Activated CD4-positive, CD25-positive, alpha-beta regulatory T cell (primary cell): ENCODE measurements at places on chromosomes 2 and 18.

DNA sequence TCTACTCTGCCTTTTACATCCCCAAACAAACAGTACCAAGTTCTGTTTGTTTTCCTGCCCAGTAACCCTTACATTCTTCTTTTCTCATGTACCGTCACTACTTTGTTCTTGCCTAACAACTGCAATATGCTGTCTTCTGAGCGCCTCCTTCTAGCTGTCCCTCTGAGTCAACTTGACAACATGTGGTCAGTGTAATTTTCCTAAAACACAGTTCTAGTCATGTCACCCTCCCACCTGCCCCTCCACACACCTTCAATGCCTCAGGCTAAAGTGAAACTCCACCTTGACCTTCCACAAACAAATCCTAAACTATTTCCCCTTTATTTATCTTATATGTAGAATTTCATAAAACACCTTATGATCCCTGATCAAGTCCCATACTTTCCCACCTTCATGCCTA, 124.6 kb upstream of the CD302 start:
- no peak for DNase-seq

- no peak for DNase-seq
Observed at GRCh38 chr18:45161850-45162249, 453.4 kb upstream of the SLC14A2 start.

GRCh38 chr2:17864676-17865075, 13.8 kb upstream of the KCNS3 start:
- no peak for DNase-seq

GRCh38 chr2:74406035-74406434, 15.4 kb downstream of the C2orf81 start:
- no peak for DNase-seq

- DNase-seq: no peak
Observed at GRCh38 chr18:12041561-12041960, 52.1 kb upstream of the ANKRD62 start.

DNA sequence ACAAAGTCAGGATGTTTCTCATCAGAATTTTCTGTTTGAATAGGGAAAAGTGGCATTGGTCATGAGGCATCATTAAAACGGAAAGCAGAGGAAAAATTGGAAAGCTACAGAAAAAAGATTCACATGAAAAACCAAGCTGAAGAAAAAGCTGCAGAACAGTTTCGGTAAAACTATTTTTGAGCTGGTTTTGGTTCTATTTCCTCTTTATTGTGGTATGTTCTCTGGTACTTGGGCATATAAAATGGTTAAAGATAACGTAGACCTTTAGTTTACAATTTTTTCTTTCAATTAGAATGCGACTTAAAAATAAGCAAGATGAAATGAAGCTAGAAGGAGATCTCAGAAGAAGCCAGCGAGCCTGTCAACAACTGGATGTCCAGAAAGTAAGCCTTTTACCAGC, 7.6 kb downstream of the GPATCH11 start:
- DNase-seq: no peak

- DNase-seq: no peak
Observed at GRCh38 chr2:47016172-47016913, 100.7 kb upstream of the MCFD2 start.

DNA sequence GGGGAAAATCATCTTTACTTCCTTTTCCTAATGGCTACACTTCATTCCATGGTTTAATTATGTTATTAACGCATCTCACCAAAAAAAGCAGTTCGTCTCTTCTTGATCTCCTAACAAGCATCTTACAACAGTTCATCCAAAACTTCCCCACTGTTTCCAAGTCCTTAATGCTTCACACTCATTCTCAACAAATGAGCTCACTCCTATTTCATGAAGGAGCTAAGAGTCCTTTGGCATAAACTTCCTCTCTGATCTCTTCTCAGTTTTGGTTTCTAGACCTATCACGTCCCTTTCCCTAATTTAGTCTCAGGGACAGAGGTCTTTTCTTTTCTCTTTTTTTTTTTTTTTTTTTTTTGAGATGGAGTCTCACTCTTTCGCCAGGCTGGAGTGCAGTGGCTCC, 205.9 kb upstream of the SLC39A10 start:
- DNase-seq: no peak

- no peak for DNase-seq
Observed at GRCh38 chr2:60364491-60364890, 189.0 kb downstream of the BCL11A start.

DNA sequence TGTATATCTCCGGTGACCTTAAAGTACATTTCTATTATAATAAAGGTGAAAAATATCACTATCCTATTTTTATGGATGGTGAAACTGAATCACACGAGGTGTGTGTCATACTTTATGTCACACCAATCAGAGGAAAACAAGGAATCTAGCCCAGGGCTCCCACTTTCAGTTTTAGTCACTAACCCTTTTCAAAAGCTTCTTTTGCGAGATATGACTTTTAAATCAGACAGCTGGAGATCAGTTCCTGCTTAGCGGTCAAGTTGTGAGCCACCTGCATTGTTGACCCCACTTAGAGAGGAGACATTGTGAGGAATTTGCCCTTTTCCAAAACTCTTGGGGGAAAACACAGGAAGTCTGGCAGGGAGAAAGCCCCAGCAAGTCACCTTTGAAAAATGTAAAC, 70.5 kb downstream of the CPS1 start:
- no peak for DNase-seq

DNA sequence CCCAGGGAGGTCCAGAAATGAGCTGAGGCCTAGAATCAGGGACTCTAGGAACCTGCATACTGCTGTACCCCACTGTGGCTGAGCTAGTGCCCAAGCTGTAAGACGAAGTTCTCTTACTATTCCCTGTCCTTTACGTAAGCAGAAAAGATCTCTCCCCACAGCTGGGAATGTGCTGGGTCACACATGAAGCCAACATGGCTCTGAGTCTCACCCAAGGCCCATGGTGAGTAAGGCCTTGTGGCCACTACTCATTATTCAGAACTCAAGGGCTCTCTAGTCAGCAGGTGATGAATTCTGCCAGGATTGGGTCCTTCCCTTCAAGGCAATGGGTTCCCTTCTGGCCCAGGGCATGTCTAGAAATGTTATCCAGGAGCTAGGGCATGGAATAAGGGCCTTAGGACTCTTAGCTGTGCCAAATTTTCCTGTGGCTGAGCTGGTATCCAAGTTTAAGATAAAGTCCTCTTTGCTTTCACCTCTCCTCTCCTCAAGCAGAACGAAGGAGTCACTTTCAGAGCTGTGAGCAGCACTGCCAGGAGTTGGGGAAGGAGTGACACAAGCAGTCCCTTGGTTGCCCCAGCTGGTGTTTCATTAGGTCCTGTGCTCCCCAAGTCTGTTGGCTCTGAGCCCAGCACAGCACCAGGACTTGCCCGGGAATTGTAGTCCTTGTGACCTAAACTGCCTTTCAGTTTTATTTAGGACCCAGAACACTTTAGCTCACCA, 707.6 kb downstream of the SLC4A3 start:
- DNase-seq: no peak

DNA sequence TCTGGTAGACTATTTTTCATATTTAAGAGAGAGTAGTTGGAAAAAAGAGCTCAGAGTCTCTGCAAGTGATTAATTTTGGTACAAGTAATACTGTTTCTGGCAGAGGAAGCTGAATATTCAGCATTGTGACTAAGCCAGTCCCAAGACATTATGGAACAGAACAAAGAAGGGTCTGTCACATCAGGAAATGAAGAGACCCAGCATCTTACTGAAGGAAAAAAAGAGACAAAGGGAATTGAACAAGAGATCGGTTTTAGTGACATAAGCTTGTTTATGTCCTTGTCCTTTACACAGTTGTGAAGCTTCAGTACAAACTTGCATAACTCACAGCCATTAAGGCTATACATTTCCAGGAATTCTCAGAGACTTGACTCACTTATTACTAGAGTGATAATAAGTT, 568.5 kb upstream of the SLC8A1 start:
- no peak for DNase-seq

DNA sequence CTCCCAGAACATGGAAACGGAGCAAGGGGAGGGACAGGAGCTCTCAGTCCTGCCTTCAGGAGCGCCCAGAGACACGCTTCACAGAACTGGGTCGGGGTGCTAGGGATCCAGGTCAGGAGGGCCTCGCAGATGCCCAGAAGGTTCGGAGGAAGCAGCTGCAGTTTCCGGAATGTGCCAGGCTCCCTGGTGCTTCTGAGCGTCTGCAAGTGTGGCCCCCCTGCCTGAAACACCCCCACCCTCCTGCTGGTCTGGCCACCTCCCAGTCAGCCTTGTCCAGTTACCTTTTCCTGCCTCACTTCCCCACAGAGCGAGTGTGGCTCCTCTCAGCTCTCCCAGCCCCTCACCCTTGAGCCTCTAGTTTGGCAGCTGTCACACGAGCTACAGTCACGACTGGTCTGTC, 88.3 kb upstream of the TAF1B start:
- DNase-seq: no peak

DNA sequence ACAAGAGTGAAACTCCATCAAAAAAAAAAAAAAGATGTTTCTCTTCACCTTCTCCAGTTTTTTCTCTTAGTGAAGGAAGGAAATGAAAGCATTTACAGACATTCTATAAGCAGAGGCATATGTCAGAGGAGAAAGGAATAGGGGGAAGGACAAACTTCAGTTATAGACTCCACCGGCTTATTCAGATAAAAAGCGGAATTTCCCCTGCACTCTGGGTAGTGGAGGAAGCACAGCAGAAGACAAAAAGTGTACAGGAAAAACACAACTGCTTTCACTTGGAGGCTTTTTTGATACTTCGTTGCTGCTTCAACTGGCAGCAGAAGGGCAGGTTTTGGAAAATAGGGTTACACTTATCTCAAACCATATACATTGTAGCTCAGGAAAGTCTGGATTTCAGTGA, 3.2 kb upstream of the MGAT4A start:
- DNase-seq: no peak

DNA sequence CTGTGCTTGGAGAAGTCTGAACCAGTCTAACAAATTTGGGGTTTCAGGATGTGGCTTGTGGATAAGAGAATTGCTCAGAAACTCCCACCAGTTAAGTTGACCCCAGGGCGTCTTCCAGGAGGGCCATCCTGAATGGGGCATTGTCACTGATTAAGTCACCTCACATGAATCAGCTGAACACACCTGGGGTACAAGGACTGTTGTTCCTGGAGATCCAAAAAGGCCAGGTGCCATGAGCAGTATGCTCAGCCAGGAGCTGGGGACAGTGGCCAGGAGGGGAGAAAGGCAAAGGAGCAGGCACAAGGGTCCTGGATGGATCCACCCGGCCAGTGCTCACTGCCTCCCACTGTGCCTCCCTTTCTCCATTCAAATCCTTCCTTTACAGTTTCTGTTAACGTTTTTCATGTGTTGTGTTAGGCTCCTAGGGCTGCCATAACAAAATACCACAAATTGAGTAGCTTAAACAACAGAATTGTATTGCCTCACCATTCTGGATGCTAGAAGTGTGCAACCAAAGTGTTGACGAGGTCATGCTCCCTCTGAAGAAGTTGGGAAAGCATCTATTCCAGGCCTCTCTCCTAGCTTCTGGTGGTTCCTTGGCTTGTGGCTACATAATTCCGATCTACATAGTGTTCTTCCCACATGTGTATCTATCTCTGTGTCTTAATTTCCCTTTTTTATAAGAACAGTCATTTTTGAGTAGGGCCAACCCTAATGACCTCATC, 33.4 kb downstream of the TRABD2A start:
- DNase-seq: no peak

DNA sequence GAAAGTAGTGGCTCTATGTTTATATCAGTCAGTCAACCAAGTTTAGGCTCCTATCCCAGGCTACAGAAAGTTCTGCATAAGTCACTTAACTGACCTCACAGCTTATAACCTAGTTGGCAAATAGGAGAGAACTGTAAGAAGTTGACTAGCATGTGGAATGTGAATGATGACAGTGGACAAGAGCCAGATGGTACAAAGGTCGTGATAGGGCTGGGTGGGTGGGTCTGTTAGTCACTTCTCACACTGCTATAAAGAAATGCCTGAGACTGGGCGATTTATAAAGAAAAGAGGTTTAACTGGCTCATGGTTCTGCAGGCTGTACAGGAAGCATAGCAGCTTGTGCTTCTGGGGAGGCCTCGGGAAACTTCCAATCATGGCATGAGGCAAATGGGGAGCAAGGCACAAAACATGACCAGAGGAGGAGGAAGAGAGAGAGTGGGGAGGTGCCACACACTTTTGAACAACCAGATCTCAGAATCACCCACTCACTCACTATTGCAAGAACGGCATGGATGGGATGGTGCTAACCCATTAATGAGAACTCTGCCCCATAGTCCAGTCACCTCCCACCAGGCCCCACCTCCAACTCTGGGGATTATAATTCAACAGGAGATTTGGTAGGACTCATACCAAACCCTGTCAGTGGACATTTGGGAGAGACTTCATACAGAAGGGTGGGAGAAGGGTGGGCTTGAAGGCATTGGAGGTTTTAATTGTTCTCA, 68.8 kb downstream of the LTBP1 start:
- DNase-seq: no peak

GRCh38 chr18:8643326-8643878, 34.2 kb downstream of the RAB12 start:
- DNase-seq: no peak

GRCh38 chr2:79005216-79005615, 20.3 kb upstream of the REG3G start:
- no peak for DNase-seq

DNA sequence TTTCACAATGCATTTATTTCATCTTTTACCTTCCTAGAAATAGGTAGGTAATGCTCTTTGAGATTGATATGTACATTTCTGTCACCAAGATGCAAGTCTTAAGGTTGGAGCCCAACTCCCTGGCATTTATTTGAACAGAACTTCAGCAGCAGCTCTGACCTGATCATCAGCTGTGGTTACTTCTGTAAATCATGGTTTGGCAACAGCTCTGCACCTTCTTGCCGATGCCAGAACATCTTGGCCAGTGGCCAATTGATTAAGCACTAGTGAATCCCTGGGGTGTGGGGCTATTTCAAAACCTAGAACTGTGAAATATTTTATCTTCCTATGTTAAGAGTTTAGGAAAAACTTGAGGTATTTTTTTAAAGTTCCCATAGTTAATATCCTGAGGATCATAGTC, 124.8 kb upstream of the NYAP2 start:
- DNase-seq: no peak

- peak; percentile 25 for DNase-seq
Observed at GRCh38 chr2:120231974-120232635, 8.9 kb upstream of the TMEM185B start.
